ENCODE measurements at places on chromosomes 12 and 14.
A peak's percentile ranks its signal among the peaks of the same experiment; 100 is the strongest.

GRCh38 chr12:45731190-45731775, 1.8 kb downstream of the ARID2 start:
- DNase-seq = no peak

DNA sequence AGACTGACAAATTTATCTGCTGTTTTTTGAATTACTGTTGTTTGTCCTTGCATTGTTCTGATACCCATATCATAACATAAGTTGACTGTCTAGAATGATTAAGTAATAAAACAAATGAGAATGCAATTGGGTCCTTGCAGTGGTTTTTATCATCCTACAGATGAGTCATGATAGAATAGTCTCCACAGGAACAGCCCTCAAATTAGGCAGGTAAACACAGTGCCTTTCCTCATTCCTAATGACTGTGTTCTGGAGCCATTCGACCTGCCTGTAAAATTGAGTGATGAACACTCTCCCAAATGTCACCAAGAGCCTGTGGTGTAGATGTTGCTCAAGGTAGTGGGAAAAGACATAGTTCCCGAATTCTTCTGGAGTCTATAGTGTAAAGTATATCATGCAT, 12.3 kb downstream of the NKX2-8 start:
- no peak for DNase-seq

GRCh38 chr14:55938249-55938791, 179.9 kb upstream of the PELI2 start:
- no peak for DNase-seq

DNA sequence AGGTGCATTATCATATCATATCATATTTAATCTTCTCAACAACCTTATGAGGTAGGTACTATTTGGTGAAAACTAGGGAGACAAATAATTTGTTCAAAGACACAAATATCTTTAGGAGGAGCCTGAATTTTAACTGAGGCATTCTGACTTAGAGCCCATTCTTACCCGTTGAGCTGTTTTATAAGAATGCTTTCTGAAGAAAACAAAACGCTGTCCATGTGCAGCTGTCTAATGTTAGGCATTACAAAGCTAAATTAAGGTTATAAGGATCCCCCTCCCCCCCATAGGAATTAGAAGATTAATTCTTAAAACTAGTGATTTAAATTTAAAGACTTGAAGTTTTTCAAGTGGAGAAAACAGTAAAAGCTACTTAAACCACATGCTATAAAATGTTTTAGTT, 6.4 kb downstream of the KTN1 start:
- no peak for DNase-seq

DNA sequence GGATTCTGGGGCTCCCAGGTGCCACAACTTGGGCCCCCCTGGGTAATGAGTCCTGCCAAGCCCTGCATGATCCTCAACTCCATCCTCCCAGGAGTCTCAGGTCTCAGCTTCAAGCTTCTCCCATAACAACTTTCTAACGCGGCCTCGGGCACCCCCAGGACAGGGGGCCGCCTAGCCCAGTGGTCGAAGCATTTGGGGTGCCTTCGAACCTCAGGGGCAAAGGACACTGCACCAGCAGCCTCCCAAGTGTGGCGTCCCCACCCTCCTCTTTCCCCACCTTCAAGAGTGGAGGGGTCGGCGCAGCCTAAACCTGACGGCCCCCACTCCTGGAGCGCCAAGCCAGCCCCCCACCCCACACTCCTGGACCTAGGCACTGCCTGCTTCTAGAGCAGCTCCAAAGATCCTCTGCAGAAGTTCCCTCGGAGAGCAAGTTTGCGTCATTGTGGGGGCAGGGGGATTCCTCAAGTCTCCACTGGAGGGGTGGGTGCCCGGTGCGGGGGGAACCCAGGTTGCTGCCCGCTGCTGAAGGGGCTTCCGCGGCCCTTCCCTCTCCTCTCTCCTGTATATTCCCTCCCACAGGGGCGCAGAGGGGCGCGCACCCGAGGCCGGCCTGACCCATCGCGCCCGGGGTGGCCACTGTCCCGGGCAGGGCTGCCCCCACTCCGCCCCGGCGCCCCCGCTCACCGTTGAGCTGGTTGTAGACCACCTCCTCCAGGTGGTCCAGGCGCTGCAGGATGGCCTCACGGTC, 933 bp downstream of the GALNT9 start:
- no peak for DNase-seq

DNA sequence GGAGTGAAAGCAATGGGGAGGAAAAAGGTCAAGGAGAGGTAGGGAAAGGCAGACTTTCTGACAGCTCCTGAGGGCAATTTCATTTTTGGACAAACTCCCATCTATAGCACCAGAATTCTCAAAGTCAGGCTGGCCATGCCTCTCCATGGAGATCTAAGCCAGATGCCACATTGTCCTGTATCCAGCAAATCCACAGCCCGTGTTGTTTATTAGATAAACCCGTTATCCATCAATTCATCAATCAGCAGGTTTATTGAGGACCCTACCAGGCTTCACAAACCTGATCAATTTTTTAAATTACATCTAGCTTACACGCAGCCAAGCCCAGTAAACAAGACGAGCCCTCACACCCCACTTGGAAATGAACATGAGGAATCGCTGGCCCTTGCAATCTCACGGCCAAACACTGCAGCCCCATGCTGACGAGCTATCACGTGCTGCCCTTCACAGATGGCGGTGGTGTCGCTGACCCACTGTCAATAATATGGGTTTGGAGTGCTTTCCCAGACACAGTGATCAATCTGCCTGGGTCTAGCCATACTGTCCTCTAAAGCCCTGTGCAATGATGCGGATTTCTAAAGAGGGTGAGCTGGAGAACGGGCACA, 332.9 kb downstream of the DPF3 start:
- no peak for DNase-seq

- peak; percentile 39 for DNase-seq
These were observed 67.8 kb downstream of the CHGA start for GRCh38 chr14:92990456-92991430.
